CD4-positive, alpha-beta T cell treated with Interleukin-17A for 1 hour (primary cell): ENCODE measurements at places on chromosomes 3 and 15.

DNA sequence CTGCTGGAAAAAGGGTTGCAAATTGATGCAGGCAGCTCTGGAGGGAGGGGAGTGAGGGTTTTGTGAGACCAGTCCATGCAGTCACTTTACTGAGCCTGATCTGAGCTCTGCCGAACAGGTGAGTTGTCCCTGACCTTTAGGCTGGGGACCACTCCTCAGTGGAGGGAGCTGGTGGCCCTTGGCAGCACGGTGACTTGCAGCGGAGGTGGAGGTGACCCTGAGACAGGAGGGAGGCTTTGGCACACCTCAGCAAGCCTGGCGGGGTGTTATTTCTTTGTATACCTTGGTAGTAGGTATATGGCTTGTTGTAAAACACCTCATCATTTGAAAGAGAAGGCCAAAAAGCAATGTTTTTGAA is 43.5 kb downstream of the FGD5 start:
- DNase-seq: no peak

- no peak for DNase-seq
Observed at GRCh38 chr15:89946681-89947299, 34.0 kb upstream of the ARPIN start.

DNA sequence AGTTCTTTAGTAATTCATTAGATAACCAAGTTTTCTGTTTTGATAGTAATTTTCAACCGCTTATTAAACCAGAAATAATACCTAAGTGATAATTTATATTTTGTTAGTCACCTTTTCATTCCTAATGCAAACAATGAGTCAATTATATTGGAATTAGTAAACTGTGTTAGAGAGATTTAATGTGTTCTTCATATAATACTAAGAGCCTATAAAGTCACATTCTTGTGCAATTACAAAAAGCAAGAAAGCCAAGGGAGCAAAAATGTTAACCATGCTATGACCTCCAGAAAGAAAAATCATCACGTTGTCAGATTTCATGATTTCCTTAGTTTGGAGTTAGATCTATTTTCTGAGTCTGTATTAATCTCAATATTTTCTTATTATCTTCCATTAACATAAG is 108.8 kb upstream of the SAMMSON start:
- DNase-seq: no peak

GRCh38 chr3:23129817-23130216 is 73.3 kb upstream of the UBE2E2 start:
- no peak for DNase-seq

DNA sequence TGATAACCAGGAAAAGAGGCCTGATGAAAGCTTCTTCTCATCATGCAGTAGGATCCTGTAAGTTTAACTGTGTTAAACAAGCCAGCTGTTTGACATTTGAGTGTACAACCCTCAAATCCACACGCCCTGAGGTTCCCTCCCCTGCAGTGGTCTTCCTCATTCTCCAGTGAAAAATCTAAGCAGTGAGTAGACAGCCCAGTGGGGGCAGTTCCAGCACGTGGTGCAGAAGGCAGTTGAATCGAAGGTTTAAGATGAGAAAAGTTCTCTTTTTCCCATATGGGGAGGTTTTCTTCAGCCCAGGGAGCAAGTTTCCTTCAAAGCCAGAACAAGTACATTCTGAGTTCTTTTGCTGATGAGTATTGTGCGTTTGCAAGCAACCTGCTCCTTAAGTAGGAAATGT is 174.5 kb downstream of the NR2F2 start:
- DNase-seq: no peak

- no peak for DNase-seq
Observed at GRCh38 chr15:35394416-35394815, 151.5 kb downstream of the DPH6 start.

DNA sequence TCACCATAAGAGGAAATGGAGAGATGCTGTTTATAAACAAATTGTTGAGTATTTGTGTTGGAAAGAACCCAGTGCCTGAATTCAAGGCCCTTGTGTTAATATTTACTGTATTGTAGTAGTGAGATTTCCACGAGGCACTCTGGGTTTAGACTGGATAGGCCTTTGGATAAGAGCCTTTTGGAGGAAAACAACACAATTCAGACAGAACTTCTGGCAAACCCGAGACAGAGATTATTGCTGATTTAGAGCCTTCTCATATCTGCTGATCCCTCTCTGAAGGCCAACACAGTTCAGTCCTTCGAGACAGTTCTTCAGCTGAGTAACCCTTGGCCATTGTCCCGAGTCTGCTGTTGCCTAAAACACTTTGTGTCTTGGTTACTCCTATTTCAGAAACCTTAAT is 55.7 kb downstream of the LMCD1 start:
- DNase-seq: no peak

DNA sequence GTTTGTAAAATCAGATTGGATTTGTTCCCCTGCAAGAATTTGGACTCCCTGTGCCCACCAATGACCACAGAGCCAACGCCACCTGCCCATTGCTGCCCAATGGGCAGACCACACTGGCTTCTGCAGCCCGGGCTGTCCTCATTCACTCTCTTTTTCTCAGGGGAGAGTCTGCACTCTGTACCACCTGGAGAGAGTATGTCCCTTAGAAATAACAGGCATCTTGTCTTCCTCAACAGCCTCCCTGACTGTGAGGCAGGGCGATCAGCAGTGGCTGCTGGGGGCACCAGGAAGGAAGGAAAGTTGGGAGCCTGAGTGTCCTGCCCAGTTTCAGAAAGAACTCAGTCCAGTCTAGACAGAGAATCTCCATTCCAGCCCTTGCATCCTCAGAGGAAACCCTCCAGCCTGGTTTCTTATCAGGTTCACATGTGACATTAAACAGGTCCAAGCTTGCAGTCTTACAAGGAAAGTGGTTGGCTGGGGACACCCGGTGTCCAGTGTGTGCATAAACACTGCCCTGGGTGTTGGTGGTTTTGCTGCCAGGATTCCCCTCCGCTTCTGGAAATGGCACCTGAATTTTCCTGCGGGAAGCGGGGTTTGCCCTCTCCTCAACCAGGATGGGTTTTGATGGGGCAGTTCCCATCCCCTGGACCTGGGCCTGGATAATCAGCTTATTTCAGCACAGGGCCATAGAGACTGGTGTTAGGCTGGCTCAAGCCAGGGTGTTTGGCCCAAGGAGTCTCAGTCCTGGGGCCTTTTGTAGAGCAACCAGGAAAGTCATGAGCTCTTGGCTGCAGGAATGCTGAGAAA is 37.2 kb downstream of the SSUH2 start:
- DNase-seq: no peak

- DNase-seq: no peak
Observed at GRCh38 chr3:188471723-188472122, 317.8 kb downstream of the LPP start.
